ENCODE measurements at places on chromosomes 1 and 21. TPM values are rescaled to one million over a fixed set of nuclear protein-coding genes. Genes with fewer than 3 reads are reported as not detected.
A peak's percentile ranks its signal among the peaks of the same experiment; 100 is the strongest.

Gene CFAP45
- total RNA-seq: 2.5 TPM

Gene CFHR1
- 1.9 TPM for total RNA-seq

Gene C2CD2
- 59.8 TPM for total RNA-seq

Gene S100A7A
- not detected for total RNA-seq

- no peak for DNase-seq
- H3K36me3 ChIP-seq: no peaks in the 10 kb centered on the region
- H3K4me3 ChIP-seq: no peak overlapping the region
Observed at GRCh38 chr1:225658041-225658440, 5.1 kb upstream of the ENAH start.

DNA sequence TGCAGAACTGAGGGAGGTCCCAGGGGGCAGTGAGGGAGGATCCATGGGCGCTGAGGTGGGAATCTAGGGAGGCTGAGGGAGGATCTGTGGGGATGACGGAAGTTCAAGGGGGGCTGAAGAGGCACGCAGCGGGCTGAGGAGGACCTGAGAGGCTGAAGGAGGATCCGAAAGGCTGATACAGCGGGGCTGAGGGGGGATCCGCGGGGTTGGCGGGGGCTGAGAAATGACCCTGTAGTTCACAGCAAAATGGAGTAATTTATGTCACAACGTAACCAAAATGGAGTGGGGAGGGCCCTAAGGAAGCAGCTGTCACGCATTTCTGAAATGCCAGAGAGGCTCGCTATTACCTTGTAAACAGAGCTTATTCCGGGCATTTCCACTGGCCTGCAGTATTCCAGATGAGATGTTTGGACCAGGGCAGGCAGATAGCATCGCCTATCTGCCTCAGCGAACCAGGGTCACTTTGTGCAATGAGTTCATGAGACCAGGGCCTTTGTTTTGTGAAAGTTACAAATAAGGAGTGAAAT is 926 bp upstream of the MRPL55 start:
- DNase-seq: peak; percentile 78
- no peaks in the 10 kb centered on the region for H3K4me1 ChIP-seq
- no peaks in the 10 kb centered on the region for H3K27me3 ChIP-seq

Data from aorta (tissue), 5 donors.